ENCODE measurements at places on chromosomes 2 and 18. TPM values are rescaled to one million over a fixed set of nuclear protein-coding genes. Genes with fewer than 3 reads are reported as not detected.
A peak's percentile ranks its signal among the peaks of the same experiment; 100 is the strongest.

DNA sequence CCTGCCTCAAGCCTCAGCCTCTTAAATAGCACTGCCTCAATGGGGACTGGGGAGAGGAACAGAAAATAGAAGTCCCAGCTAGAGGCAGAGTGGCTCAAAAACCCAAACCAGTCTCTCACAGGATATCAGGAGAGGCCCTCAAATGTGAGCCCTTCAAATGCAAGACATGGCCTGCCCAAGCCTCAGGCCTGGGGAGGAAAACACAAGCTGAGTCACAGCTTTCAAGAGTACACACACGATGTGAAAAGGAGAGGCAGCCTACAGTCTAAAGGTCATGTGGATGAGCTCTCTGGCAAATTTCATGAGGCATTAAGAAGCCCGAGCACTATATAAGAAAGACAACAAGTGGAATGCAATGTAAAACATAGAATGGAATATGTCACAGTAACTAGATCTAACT, 316.6 kb upstream of the MEX3C start:
- no peak overlapping the region for H3K4me3 ChIP-seq
- no peaks in the 10 kb centered on the region for H3K36me3 ChIP-seq
- H3K4me1 ChIP-seq = no peaks in the 10 kb centered on the region
- no peak overlapping the region for H3K27ac ChIP-seq

LCT gene
- total RNA-seq = 0.31 TPM

- no peaks in the 10 kb centered on the region for H3K36me3 ChIP-seq
- no peak for DNase-seq
- peaks cover 48% of the 10 kb centered on the region for H3K27me3 ChIP-seq
- H3K27ac ChIP-seq = no peak overlapping the region
- H3K4me1 ChIP-seq = peaks cover 1% of the 10 kb centered on the region
- H3K4me3 ChIP-seq = no peak overlapping the region
These were observed 6.0 kb downstream of the CAVIN2 start for GRCh38 chr2:191840921-191841320.

DNA sequence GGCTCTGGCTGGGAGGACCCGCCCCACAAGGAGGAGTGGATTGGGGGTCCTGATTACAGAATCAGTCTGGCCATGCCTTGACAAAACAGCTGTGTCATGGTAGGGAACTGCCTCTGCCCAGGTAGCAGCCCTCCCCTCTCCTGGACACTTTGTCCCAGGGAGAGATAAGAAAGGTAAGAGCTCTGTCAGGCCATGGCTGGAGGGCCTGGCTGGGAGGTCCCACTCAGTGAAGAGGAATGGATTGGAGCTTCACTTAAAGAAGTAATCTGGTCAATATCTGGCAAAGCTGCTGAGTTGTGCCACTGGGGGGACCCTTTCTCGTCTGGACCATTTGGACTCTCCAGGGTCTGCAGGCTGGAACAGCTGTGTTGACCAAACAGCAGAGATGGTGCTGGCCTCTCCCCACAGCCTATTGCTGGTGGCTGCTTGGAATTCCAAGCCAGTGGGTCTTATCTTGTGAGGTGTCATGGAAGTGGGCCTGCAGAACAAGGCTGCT, 75.4 kb downstream of the EPC2 start:
- H3K4me3 ChIP-seq = no peak overlapping the region
- no peaks in the 10 kb centered on the region for H3K27me3 ChIP-seq
- peaks cover 64% of the 10 kb centered on the region for H3K4me1 ChIP-seq
- H3K27ac ChIP-seq = no peak overlapping the region
- DNase-seq = no peak

- H3K27me3 ChIP-seq = no peaks in the 10 kb centered on the region
- H3K4me1 ChIP-seq = peaks cover 44% of the 10 kb centered on the region
- DNase-seq = no peak
- peak overlapping the region; percentile 36 for H3K4me3 ChIP-seq
These were observed 215.8 kb upstream of the ACVR2A start for GRCh38 chr2:147628971-147629421.

DNA sequence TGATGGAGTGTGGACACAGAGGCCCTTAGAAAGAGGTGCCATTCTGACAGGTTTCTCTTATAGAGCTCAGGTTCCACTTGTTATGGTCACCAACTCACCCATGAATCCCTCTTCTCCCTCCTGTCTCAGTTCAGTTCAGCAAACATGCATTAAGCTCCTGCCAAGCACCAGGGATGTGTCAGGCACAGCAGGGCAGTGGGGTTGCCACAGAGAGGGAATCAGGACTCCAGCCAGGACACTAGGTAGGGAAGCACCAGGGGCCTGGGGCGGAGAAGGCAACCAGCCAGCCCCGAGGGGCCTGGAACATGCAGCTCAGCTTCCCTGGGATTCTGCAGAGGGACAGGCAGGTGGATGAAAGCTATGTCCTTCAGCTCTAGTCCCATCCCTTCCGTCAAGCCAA, 44.6 kb downstream of the TOGARAM2 start:
- no peak overlapping the region for H3K4me3 ChIP-seq
- H3K27me3 ChIP-seq = no peaks in the 10 kb centered on the region
- H3K27ac ChIP-seq = no peak overlapping the region
- H3K4me1 ChIP-seq = no peaks in the 10 kb centered on the region

ZNF512 gene
- 29.0 TPM for total RNA-seq

DNA sequence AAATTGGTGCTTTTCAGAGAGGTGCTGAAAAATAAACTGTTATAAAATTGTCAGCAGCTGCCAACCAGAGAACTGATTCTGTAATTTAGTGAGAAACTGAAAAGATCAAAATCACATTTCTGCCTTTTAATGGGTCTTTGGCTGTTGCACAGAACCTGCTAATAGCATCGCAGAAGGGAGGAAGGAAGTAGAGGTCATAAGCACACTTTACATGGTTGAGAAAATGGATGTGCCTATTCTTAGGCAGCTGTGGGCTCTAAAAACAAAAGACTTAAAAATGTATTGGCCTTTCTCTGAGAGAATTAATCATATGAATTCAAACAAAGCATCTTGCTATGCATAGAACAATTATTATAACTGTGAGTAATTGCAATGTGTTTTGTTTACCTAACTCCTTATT, 1186.9 kb downstream of the DSC3 start:
- H3K4me3 ChIP-seq = no peak overlapping the region
- no peak overlapping the region for H3K27ac ChIP-seq
- H3K4me1 ChIP-seq = no peaks in the 10 kb centered on the region
- DNase-seq = no peak
- H3K36me3 ChIP-seq = no peaks in the 10 kb centered on the region
- H3K27me3 ChIP-seq = no peaks in the 10 kb centered on the region

GRCh38 chr2:74671479-74671878, 17.4 kb downstream of the SEMA4F start:
- H3K27me3 ChIP-seq = no peaks in the 10 kb centered on the region
- no peak for DNase-seq
- peaks cover 1% of the 10 kb centered on the region for H3K36me3 ChIP-seq
- H3K27ac ChIP-seq = no peak overlapping the region
- no peak overlapping the region for H3K4me3 ChIP-seq

DNA sequence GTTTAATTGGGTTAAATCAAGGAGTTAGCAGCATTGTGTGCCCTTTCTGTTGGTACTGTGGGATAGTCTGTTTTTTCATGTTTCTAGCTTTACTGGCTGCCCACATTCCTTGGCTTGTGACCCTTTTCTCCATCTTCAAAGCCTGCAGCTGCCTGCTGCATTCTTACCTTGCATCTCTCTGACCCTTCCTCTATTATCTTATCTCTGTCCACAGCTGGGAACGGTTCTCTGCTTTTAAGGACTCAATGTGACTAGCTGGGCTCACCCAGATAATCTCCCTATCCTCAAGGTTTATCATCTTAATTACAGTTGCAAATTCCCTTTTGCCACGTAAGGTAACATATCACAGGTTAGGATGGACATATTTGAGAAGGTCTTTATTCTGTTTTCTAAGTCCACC, 199.7 kb downstream of the KCNS3 start:
- H3K4me1 ChIP-seq = no peaks in the 10 kb centered on the region
- DNase-seq = no peak
- H3K4me3 ChIP-seq = no peak overlapping the region

DNA sequence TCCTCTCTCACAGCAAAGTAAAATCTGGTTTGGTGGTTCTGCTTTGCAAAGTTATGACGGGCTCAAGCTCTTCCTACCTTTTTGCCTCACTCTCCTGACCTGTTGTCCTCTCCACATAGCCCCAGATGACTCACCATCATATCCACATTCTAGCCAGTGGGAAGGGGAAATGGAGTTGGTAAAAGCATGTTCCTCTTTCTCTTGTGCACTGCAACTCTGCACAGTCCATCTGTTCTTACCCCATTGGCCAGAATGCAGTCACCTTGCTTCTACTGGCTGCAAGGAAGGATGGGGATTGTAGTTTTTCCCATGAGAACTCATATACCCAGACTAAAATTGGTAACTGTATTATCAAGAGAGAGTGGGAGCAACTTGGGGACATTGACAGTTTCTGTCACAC, 50.4 kb upstream of the SMIM21 start:
- peak; percentile 40 for DNase-seq
- no peak overlapping the region for H3K4me3 ChIP-seq
- H3K27me3 ChIP-seq = peaks cover 6% of the 10 kb centered on the region
- H3K36me3 ChIP-seq = no peaks in the 10 kb centered on the region
- H3K4me1 ChIP-seq = no peaks in the 10 kb centered on the region

ACVR1C gene
- total RNA-seq = 0.98 TPM

- H3K4me1 ChIP-seq = peaks cover 9% of the 10 kb centered on the region
- H3K27ac ChIP-seq = no peak overlapping the region
- H3K4me3 ChIP-seq = no peak overlapping the region
These were observed 91.2 kb downstream of the SLC8A1 start for GRCh38 chr2:40360652-40361051.

- no peak overlapping the region for H3K27ac ChIP-seq
- no peaks in the 10 kb centered on the region for H3K4me1 ChIP-seq
- no peak overlapping the region for H3K4me3 ChIP-seq
- H3K27me3 ChIP-seq = no peaks in the 10 kb centered on the region
- no peaks in the 10 kb centered on the region for H3K36me3 ChIP-seq
These were observed 843.8 kb upstream of the ACVR2A start for GRCh38 chr2:147001061-147001460.

DNA sequence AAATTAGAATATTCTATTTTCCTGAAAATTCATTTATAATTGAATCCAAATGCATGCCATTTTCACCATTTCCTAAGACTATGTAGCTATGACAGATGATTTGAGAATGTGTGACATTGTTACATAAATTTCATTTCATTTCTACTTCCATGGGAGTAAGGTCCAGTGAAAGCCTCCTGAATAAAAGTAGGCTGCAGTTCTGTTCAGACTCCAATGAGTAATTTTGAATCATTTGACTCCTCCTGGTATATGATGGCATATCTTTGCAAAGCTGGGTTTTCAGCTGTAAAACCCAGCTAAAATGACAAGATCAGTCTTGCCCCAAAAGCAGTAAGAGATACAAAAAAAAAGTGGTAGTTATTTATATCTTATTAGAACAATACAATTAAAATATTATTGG, 101.0 kb upstream of the DNAJC10 start:
- no peaks in the 10 kb centered on the region for H3K36me3 ChIP-seq
- no peak overlapping the region for H3K4me3 ChIP-seq
- no peaks in the 10 kb centered on the region for H3K27me3 ChIP-seq
- no peaks in the 10 kb centered on the region for H3K4me1 ChIP-seq
- no peak for DNase-seq

- H3K4me3 ChIP-seq = no peak overlapping the region
- H3K4me1 ChIP-seq = peaks cover 12% of the 10 kb centered on the region
- no peak overlapping the region for H3K27ac ChIP-seq
- H3K36me3 ChIP-seq = no peaks in the 10 kb centered on the region
- peaks cover 4% of the 10 kb centered on the region for H3K27me3 ChIP-seq
These were observed 89.6 kb downstream of the SH3BP4 start for GRCh38 chr2:235041221-235041917.

CCBE1 gene
- total RNA-seq = not detected

DNA sequence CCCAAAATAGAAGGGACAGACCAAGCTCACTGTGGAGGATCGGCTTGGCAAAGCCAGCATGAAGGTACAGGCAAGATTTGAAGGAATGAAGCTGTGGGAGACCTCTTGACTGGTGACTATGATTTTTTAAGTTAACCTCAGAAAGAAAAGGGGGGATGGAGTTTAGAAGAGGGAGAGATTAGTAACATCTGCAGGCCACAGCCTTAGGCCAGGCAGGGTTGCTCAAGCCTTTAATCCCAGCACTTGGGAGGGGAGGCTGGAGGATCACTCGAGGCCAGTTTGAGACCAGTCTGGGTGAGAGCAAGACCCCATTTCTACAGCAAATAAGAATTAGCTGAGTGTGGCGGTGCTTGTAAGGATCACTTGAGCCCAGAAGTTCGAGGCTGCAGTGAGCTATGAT, 46.6 kb downstream of the ZNF532 start:
- no peak overlapping the region for H3K4me3 ChIP-seq
- no peak for DNase-seq
- H3K36me3 ChIP-seq = no peaks in the 10 kb centered on the region
- no peak overlapping the region for H3K27ac ChIP-seq
- H3K4me1 ChIP-seq = no peaks in the 10 kb centered on the region

DLX1 gene
- not detected for total RNA-seq

DNA sequence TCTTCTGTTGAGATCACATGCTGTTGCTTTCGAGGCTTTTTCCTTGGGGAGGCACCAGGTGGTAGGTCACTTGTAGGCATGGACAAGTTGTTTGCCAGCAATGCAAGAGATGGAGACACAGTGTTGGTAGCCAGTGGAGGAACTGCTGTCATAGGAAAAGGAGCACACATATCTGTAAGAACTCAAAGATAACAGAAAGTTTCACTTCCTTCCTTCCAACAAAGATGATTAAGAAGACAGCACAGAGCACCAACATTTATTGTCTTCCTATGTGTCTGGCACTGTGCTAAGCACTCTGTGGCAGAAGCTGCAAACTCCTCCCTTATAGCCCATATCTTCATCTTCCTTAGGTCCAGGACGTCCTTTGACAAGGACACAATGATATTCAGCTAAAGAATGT, 64.5 kb upstream of the AMMECR1L start:
- H3K27me3 ChIP-seq = no peaks in the 10 kb centered on the region
- DNase-seq = no peak
- H3K4me1 ChIP-seq = peaks cover 5% of the 10 kb centered on the region
- H3K4me3 ChIP-seq = no peak overlapping the region
- H3K36me3 ChIP-seq = peaks cover 43% of the 10 kb centered on the region
- H3K27ac ChIP-seq = peak overlapping the region; percentile 14

Data from activated CD4-positive, alpha-beta T cell treated with anti-CD3 and anti-CD28 coated beads, Interleukin-2, amount 10 ng/mL, durations not matched to agents 24 days and 14 days (primary cell).